ENCODE measurements at places on chromosomes 5 and 9. TPM values are rescaled to one million over a fixed set of nuclear protein-coding genes. Genes with fewer than 3 reads are reported as not detected.

The ARHGEF28 gene
- 3.5 TPM for total RNA-seq

The GGTA1 gene
- not detected for total RNA-seq

The PPP3R2 gene
- total RNA-seq: not detected

The SPATA31C1 gene
- not detected for total RNA-seq

The FOXD4L5 gene
- 0.13 TPM for total RNA-seq

The SPATA31E1 gene
- total RNA-seq: not detected

The C9orf50 gene
- not detected for total RNA-seq

The DEPDC1B gene
- total RNA-seq: 34.9 TPM

The KCNV2 gene
- not detected for total RNA-seq

The C5orf58 gene
- not detected for total RNA-seq

Measured in A673 (cell line).